HEK293T (cell line): ENCODE measurements at places on chromosomes 6 and 20.
A peak's percentile ranks its signal among the peaks of the same experiment; 100 is the strongest.

DNA sequence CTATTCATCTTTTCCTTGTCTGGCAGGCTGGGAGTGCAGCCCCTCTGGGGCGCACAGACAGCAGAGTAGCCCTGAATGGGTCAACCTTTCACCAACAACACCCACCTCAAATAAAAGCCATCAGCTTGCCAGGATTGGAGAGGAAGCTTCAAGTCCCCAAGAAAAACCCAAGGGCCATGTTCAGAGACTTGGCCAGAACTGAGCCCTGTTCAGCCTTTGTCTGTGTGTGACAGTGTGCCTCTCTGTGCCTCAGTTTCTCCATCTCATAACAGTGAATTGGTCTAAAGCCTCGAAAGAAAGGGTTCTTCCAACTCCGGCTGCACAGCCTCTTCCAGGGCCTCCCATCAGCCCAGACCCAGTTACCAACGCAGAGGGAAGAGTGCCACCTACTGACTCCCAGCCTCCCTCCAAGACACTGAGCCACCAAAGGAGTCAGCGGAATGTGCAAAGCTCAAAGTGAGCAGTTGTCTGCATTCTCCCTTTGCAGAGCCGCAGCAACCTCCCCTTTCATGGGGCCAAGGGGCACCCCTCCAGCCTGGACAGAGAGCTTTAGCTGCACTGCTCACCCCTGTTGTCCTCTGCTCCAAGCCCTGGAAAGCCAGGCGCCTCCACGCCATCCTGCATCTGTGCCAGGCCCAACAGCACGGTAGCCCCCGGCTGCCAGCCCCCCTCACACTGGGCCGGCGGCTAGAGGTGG is 82.7 kb upstream of the TOP1 start:
- DNase-seq, result peak; percentile 78

- no peak for DNase-seq
Measured at GRCh38 chr6:40930045-40930444, 109.0 kb downstream of the UNC5CL start.

DNA sequence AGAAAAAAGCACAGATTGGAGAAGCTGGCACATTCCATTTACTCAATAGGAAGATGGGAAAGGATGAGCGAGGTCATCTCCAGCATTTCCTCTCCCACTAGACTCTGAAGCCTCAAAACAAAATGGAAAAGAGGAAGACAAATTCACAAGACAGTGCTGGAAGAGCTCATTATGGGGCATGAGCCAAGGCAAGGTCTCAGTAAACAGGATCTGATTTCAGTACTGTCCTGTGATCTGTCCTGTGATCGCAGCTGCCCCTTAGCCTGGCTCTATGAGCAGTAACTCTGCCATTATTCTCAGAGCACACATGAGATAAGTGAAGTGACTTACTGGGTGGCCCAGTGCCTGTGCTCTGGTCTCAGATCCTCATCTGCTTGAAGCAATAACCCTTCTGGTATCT is 68.1 kb upstream of the SLC4A11 start:
- no peak for DNase-seq

- DNase-seq, result no peak
Measured at GRCh38 chr6:28551891-28552666, 26.4 kb downstream of the GPX5 start.

GRCh38 chr6:31736768-31737314 is 511 bp upstream of the CLIC1 start:
- DNase-seq, result no peak

DNA sequence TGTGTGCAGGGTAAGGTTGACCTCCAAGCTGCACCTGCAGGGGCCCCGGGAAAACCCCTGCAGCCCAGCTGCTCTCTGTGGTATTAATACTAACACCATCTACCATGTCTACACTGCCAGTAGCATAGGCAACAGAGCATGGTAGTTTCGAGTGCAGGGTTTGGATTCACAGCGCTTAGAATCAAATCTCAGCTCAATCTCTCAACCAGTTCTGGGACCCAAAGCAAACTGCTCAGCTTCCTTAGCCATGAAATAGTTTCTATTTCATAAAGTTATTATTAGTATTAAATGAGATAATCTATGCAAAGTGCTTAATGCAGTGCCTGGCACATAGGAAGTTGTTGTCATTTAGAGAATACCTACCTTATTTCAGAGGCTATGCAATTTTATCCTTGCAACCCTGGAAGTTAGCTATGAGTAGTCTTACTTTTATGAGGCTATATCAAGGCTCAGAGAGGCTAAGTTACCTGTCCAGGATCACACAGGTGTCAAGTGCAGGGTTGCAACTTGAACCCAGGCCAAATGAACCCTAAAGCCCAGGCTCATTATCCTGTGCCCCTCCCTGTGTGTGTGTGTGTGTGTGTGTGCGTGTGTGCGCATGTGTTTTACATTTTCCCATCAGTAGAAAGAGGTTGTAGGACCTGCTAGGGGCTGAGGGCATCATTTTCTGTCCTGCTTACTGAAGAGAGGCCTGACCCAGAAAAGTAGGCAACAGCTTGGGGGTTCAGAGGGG is 27.6 kb upstream of the MRPS18A start:
- no peak for DNase-seq

- no peak for DNase-seq
Measured at GRCh38 chr6:21610341-21610740, 16.8 kb downstream of the SOX4 start.

GRCh38 chr20:8640461-8640860 is 428.4 kb upstream of the PLCB4 start:
- no peak for DNase-seq

- no peak for DNase-seq
Measured at GRCh38 chr6:50868466-50868865, 49.8 kb downstream of the TFAP2B start.

DNA sequence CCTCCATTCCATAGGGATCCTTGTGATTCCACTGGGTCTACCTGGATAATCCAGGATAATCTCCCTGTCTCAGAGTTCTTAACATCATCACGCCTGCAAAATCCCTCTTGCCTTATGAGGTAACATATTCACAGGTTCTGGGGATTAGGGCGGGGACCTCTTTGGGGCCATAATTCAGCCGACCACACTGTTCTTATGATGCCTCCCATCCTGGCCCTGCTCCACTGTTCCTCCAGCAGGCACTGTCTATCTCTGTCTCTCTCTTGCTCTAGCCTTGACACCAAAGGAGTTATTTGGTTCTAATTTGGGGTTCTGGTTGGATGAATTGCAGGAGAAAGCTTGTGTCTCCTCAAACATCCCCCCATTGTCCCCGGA is 168.1 kb downstream of the NFATC2 start:
- no peak for DNase-seq

DNA sequence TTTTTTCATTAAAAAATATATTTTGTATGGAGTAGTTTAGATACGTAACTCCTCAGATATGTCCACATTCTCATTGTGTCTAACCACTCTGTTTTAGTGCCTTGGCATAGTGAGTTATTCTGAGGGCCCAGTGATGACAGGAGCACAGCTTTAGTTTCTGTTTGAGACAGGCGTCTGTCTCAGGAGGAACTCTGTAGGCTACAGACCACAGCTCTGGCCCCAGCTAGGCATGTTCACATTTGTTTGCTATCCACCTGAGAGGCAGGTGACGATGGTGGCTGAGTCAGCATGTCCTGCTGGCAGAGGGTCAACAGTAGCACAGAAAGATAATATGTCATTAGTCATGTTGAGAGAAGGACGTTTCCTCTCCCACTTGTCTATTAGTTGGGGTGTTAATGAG is 16.3 kb downstream of the LRRC1 start:
- DNase-seq, result no peak

DNA sequence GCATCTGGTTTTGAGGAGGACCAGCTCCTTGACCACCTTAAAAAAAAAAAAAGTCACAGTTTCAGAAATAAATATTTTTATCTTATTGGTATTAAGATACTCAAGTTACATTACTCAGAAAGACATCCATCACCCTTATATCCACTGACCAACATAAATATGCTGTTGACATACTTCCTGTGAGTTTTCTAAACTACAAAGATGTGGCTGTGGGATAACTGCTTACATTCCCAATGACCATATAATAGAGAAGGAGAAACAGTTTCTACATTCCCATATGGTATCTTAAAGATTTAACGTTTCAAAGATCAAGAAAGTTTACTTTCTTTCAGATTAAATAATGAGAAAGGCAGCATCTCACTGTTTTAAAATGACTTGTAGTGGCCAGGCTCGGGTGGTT is 46.3 kb downstream of the TP53INP2 start:
- DNase-seq, result no peak

GRCh38 chr6:167350731-167351655 is 26.1 kb downstream of the TTLL2 start:
- peak; percentile 87 for DNase-seq

DNA sequence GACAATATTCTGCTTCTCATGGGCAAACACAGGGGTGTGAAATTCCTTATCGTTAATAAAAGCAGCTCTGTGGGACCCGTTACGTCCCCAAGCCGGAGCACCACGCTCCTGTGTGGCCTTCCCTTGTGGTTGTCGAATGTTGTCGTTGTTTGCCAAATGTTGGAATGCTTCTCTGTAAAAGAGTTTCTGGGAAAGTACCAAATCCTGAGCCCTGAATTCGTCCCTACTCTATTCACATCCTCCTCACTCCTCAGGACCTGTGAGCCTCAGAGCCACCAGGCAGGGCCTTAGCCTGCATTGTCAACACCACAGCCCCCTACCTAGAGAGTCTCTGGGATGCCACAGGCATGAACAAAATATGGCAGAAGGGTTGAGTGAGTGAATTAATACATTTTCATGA is 64.0 kb downstream of the THBS2 start:
- DNase-seq, result no peak
